ENCODE measurements at places on chromosomes 3 and 15.

GRCh38 chr3:23170291-23170690 lies 32.8 kb upstream of the UBE2E2 start:
- no peak for DNase-seq

DNA sequence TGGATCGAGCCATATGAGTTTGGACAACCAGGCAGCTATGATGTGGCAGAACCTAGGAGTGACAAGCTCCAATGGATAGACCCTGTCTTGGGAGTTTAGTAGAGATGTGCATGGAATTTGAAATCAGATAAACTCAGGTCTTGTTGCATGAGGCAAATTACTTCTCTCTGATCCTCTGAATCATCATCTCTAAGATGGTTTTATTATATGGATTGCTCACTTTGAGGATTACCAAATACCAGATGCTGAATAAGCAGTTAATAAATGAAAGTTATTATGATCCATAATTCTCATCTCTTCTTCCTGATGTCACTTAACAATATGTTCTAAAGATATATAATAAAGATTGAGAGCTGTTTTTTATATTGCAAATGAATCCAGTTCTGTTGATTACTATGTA lies 622.2 kb downstream of the NTRK3 start:
- DNase-seq: no peak

GRCh38 chr3:29655015-29655747 lies 374.3 kb downstream of the RBMS3 start:
- no peak for DNase-seq

GRCh38 chr15:31478702-31479221 lies 152.1 kb downstream of the KLF13 start:
- DNase-seq: no peak

- DNase-seq: no peak
These were observed 284.9 kb downstream of the TLE3 start for GRCh38 chr15:69812861-69813261.

GRCh38 chr3:25594007-25594502 lies 70.7 kb downstream of the TOP2B start:
- no peak for DNase-seq

- DNase-seq: no peak
These were observed 26.5 kb downstream of the CD86 start for GRCh38 chr3:122081543-122082247.

- DNase-seq: no peak
These were observed 37.2 kb downstream of the PSTPIP1 start for GRCh38 chr15:77032052-77032646.

GRCh38 chr3:166425021-166425420 lies 587.8 kb upstream of the BCHE start:
- DNase-seq: no peak

DNA sequence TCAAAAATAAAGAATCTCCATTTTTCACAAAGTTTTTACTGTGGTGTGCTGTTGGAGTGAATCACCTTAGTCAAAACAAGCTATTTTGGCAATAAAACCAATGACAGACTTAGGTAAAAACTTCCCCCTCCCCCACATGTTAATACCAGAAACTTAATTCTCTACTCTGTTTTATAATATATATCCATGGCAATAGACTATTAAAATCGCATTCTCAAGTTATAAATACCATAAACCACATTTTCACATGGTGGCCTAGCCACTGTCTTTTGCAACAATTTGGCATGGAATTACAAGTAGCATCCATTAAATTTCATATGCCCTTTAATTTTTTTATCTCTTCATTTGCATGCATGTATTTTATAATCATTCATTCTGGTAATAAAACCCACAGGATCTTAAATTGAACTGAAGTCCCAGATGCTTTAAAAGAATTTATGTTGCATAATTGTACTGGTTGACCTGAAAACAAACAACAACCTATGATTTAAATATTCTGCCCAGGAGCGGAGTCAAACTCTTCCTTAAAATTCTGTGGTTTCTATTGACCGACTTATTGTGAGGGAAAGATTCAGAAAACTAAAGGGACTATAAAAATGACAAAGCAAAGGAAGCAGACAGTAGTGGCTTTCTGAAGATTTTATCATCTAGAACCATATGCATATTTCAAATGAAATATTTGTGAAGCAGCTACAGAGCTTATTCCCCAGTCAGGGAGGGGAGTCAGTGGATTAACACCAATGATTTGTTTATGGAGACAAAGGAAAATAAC lies 229.0 kb upstream of the TBL1XR1 start:
- DNase-seq: no peak

- DNase-seq: no peak
These were observed 6.8 kb downstream of the ARL6IP5 start for GRCh38 chr3:69091389-69092029.

- no peak for DNase-seq
These were observed 153.7 kb upstream of the PLAAT1 start for GRCh38 chr3:193087336-193087735.
